ENCODE measurements at places on chromosomes 12 and 14.
A peak's percentile ranks its signal among the peaks of the same experiment; 100 is the strongest.

DNA sequence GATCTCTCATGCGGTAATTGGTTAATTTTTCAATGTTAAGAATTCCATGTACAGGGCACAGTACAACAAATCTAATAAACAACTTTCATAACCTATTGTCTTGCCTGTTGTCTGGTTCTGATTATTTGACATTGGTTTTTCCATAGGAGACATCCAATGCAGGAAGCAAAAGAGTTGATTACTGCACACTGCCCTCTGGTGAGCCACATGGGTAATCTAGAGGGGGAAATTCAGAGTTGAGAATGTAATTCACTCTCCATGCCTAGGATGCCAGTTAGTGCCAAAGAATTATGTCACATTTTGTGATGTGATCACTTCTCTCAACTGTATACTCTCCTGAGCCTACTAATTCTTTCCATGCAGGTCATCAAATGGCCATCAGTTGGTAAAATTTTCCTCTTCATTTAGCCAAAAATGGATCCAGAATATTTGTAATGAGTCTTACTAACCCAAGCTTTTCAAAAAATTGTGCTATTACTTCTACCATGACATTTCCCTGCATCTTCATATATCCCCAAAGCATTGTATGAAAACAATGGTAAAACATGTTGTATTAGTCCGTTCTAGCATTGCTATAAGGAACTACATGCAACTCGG is 17.7 kb upstream of the CCDC91 start:
- peak; percentile 47 for DNase-seq

DNA sequence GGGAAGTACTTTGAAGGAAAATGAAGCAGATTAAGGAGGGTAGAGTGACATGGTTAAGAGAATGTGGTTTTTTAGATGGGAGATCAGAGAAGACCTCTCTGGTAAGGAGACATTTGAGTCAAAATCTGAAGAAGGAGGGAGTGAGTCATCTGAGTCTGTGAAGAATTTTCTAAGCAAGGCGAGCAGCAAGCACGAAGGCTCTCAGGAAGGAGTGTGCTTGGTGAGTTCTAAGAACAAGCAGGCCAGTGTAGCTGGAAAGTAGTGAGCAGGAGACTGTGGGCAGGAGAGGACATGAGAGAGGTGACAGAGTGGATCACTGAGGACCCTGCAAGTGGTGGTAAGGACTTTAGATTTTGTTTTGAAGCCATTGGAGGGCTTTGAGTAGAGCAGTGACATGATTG is 76.3 kb upstream of the FUT8 start:
- peak; percentile 81 for DNase-seq

- DNase-seq, result no peak
Measured at GRCh38 chr14:87306409-87307168, 686.4 kb downstream of the GALC start.

- DNase-seq, result peak; percentile 43
Measured at GRCh38 chr12:59452746-59453145, 143.1 kb upstream of the SLC16A7 start.

GRCh38 chr14:64789696-64790095 is 85.5 kb downstream of the PLEKHG3 start:
- no peak for DNase-seq

DNA sequence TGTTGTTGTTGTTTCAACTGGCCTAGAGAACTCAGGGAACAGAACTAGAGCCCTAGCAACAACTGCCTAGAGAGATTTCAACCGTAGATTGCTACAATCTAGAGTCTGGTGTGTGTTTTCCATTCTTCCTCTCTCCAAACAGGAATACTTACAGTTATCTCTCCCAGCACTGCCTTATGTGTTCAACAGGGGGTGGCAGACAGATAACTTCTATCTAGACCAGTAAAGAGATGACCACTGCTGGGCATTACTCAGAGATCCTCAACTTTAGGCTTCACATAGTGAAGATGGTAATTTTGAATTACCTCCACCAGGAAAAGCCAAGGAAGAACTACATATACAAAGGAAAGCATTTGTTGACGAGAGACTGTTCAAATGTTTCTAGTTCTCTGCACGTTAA is 4.8 kb downstream of the TXNDC16 start:
- no peak for DNase-seq

GRCh38 chr14:97730706-97731105 is 933.5 kb downstream of the VRK1 start:
- DNase-seq, result no peak

- DNase-seq, result no peak
Measured at GRCh38 chr12:70695361-70696023, 58.3 kb upstream of the PTPRB start.

- DNase-seq, result peak; percentile 48
Measured at GRCh38 chr12:25670076-25671055, 117.3 kb upstream of the LMNTD1 start.

- DNase-seq, result no peak
Measured at GRCh38 chr14:70811578-70811977, 2.3 kb upstream of the MAP3K9 start.

GRCh38 chr14:96497087-96497486 is 5.1 kb upstream of the PAPOLA start:
- no peak for DNase-seq

- no peak for DNase-seq
Measured at GRCh38 chr12:57894399-57895292, 46.7 kb upstream of the ATP23 start.

- no peak for DNase-seq
Measured at GRCh38 chr12:76426160-76426559, 77.9 kb upstream of the BBS10 start.

DNA sequence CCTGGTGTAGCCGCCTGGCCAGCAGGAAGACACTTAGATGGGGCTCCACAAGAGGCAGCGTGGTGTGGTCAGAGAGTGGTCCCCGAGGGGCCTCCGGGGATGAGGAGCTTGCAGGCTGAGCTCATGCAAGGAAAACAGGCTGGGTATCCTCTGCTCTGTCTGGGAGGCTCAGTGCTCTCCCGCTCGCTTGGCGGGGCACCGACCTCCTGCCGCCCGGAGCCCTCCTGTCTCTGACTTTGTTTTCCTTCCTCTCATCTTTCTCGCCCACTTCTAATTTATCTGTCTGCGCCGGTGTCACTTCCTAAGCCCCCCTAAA is 31.3 kb upstream of the DLK1 start:
- no peak for DNase-seq

DNA sequence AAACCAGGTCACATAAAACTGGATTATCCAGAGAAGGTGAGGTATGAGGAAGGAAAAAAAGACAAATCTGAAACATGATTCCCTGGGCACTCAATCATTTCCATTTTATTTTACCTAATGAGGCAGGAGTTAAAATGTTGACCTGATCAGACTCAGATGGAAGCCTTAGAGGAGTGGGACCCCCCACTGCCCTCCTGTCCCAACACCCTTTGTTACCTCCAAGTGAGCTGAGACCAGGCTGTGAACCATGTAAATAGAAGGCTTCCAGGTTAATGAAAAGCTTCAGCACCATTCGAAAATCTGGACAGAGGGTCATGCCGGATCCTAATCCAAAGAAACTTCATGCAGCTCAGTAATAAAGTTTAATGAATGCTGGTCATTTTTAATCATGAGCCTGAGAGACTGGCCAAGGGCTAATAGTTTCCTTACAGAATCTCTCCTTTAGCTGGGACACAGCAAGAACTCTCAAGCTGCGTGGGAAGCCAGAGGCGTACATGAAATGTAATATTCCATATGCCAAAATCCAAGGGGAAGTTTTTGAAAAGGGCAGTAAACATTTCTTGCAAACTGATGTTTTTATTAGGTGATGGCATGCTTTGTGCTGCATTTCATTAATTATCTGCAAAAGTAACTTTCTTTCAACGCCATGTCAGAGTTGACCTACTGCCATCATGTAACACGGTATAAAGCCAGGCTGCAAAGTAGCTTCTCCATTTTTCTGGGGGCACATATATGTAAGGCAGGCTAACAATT is 183.0 kb downstream of the PAX9 start:
- DNase-seq, result no peak

All from astrocyte (in vitro differentiated cells and primary cell).